Sigmoid colon (tissue), 7 donors: ENCODE measurements at places on chromosomes 13 and 19. TPM values are rescaled to one million over a fixed set of nuclear protein-coding genes. Genes with fewer than 3 reads are reported as not detected.

DNA sequence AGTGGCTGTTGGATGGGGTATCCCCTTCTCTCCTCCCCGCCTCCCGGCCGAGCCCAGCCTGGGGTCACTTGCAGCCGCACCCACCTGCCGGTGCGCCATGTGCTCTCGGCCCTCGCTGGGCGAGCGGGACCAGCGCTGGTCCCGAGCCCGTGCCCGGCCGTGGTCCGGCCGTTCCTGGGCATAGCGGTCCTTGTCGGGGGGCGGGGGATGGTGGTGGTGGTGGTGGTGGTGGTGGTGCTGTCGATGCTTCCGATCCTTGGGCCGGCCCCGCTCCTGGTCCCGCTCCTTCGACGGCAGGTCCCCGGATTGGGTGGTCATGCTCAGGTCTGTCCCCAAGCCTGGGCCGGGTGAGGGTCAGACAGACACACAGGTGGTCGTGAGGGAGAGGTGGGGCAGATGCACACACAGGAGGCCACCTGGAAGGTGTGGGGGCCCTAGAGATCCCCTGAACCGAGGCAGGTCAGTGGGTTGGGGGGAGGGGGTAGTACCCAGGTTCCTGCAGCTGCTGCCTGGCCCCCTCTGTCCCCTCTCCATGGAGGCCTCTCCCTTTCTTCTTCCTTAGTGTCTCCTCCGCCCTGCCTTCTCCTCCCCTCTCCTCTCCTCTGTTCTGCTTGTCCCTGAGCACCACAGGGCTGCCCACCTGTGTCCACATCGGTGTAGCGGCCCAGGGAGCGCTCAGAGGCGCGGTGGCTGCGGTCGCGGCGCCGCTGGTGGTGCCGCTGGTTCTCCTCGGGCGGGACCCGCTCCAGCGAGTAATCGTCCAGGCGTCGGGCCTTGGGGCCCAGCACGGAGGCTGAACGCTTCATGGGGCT, 58.7 kb downstream of the IER2 start:
- H3K4me3 ChIP-seq: peak overlapping the region; percentile 52
- H3K27me3 ChIP-seq: no peaks in the 10 kb centered on the region
- H3K27ac ChIP-seq: peak overlapping the region; percentile 68
- DNase-seq: no peak
- H3K36me3 ChIP-seq: no peaks in the 10 kb centered on the region
- H3K4me1 ChIP-seq: peaks cover 7% of the 10 kb centered on the region

DNA sequence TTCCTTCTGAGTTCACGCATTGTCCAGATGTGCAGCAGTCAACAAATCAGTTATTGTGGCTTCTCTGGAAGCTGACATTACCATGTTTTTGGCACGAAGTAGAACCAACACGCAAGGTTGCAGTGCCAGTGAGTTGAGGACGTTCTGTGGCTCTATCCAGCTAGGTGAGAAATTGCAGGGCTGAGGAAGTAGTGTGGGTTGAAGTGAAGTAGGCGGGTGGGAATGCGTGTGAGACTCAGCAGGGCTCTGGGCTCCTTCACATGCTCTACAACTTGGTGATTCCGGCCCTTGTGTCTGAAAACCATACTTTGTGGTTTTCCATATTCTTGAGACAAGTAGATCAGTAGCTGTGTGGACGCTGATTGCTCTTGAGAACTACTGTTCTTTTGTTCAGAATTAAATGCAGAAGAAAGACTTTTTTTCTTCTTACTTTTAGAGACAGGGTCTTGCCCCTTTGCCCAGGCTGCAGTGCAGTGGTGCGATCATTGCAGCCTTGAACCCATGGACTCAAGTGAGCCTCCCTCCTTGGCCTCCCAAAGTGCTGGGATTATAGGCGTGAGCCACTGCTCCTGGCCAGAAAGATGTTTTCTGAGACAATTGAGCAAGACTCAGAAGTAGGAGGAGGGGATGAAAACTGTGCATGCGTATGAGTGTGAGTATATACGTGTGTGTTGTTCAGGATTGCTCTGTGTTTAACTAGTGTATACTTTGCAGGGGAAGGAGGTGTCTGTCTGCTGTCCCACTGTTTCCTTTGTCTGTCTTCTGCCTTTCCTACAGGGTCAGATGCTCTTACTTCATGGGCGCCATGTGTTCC, 46.2 kb downstream of the GATAD2A start:
- H3K4me3 ChIP-seq: no peak overlapping the region
- no peaks in the 10 kb centered on the region for H3K36me3 ChIP-seq
- H3K4me1 ChIP-seq: no peaks in the 10 kb centered on the region
- DNase-seq: no peak
- no peak overlapping the region for H3K27ac ChIP-seq

GRCh38 chr19:15869109-15869555, 28.7 kb downstream of the CYP4F2 start:
- H3K4me1 ChIP-seq: no peaks in the 10 kb centered on the region
- H3K27me3 ChIP-seq: peaks cover 30% of the 10 kb centered on the region
- H3K36me3 ChIP-seq: no peaks in the 10 kb centered on the region
- no peak overlapping the region for H3K27ac ChIP-seq

The TMEM238 gene
- 1.7 TPM for total RNA-seq

- no peaks in the 10 kb centered on the region for H3K36me3 ChIP-seq
- no peaks in the 10 kb centered on the region for H3K4me1 ChIP-seq
- DNase-seq: no peak
- no peak overlapping the region for H3K4me3 ChIP-seq
- no peaks in the 10 kb centered on the region for H3K27me3 ChIP-seq
Observed at GRCh38 chr19:14218620-14219330, 12.8 kb upstream of the ADGRL1 start.

- no peak for DNase-seq
- no peaks in the 10 kb centered on the region for H3K4me1 ChIP-seq
- peaks cover 14% of the 10 kb centered on the region for H3K36me3 ChIP-seq
- peaks cover 38% of the 10 kb centered on the region for H3K27me3 ChIP-seq
- H3K27ac ChIP-seq: no peak overlapping the region
- peak overlapping the region; percentile 8 for H3K4me3 ChIP-seq
Observed at GRCh38 chr19:7916955-7917266, 2.3 kb downstream of the TGFBR3L start.

DNA sequence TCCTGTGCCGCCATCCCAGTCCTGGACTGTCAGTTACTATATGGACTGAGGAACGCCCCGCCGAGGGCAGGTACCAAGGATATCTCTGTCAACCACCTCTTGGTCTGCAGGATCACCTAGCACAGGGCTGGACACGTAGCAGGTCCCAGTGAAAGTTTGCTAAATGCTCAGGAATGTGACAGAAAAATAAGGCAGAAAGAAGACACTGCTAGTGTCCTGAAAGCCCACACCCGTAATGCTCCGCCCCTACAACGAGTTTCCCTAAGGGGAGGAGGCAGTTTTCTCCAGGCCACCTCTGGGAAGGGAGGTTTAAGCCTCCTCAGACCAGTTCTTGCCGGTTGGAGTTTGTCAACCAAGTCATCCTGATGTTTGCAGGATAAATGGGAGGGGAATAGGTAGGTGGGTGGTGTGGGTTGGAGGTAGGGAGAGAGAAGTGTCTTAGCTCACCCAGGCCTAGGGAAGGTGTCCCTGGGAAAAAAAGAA, 1.7 kb upstream of the SERTAD3 start:
- H3K4me1 ChIP-seq: peaks cover 20% of the 10 kb centered on the region
- peak overlapping the region; percentile 93 for H3K27ac ChIP-seq
- H3K4me3 ChIP-seq: no peak overlapping the region
- H3K36me3 ChIP-seq: peaks cover 12% of the 10 kb centered on the region

The FUT1 gene
- not detected for total RNA-seq

- H3K4me1 ChIP-seq: no peaks in the 10 kb centered on the region
- H3K27me3 ChIP-seq: no peaks in the 10 kb centered on the region
- H3K36me3 ChIP-seq: peaks cover 5% of the 10 kb centered on the region
Observed at GRCh38 chr13:41241626-41242025, 21.8 kb downstream of the MTRF1 start.

GRCh38 chr19:49904136-49904535, 7.4 kb upstream of the IL4I1 start:
- no peaks in the 10 kb centered on the region for H3K27me3 ChIP-seq
- no peak for DNase-seq
- no peak overlapping the region for H3K27ac ChIP-seq
- H3K4me3 ChIP-seq: no peak overlapping the region

The FGF21 gene
- total RNA-seq: not detected

The EID2 gene
- 16.4 TPM for total RNA-seq

- H3K4me1 ChIP-seq: peaks cover 27% of the 10 kb centered on the region
- H3K27ac ChIP-seq: no peak overlapping the region
- no peak for DNase-seq
- no peaks in the 10 kb centered on the region for H3K27me3 ChIP-seq
- H3K36me3 ChIP-seq: no peaks in the 10 kb centered on the region
Observed at GRCh38 chr13:51625555-51626345, 41.5 kb downstream of the WDFY2 start.

The PTGIR gene
- 3.1 TPM for total RNA-seq

DNA sequence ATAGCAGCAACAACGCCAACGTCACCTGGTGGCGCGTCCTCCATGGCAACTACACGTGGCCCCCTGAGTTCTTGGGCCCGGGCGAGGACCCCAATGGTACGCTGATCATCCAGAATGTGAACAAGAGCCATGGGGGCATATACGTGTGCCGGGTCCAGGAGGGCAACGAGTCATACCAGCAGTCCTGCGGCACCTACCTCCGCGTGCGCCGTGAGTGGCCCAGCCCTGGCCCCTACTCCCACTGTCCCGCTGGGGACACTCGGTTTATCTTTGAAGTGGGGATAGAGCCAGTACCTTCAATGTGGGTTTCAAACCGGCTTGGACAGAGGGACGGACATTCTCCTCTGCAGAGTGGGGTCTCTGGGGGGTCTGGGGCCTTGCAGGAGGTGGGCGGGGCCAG, 2.0 kb downstream of the CD79A start:
- no peak overlapping the region for H3K4me3 ChIP-seq
- no peaks in the 10 kb centered on the region for H3K36me3 ChIP-seq
- H3K4me1 ChIP-seq: peaks cover 12% of the 10 kb centered on the region
- no peak for DNase-seq
- no peak overlapping the region for H3K27ac ChIP-seq

- no peaks in the 10 kb centered on the region for H3K36me3 ChIP-seq
- H3K27me3 ChIP-seq: no peaks in the 10 kb centered on the region
- no peak overlapping the region for H3K27ac ChIP-seq
- no peak overlapping the region for H3K4me3 ChIP-seq
Observed at GRCh38 chr13:109228211-109228610, 558.2 kb downstream of the IRS2 start.

GRCh38 chr13:20160306-20161274, at the start of gene GJA3:
TSS of gene GJA3 (minus strand) at chr13:20161052. CDS start at chr13:20143288, 17,764 bp downstream.
- H3K27me3 ChIP-seq: peaks cover 36% of the 10 kb centered on the region
- peaks cover 25% of the 10 kb centered on the region for H3K4me1 ChIP-seq
- H3K27ac ChIP-seq: no peak within 1 kb of the TSS
- no peak for DNase-seq
- H3K4me3 ChIP-seq: peak within 1 kb of the TSS; percentile 38

GRCh38 chr13:32253911-32254399, 61.2 kb downstream of the ZAR1L start:
- H3K4me3 ChIP-seq: peak overlapping the region; percentile 45
- peak overlapping the region; percentile 76 for H3K27ac ChIP-seq
- peaks cover 18% of the 10 kb centered on the region for H3K36me3 ChIP-seq
- H3K4me1 ChIP-seq: peaks cover 15% of the 10 kb centered on the region
- no peaks in the 10 kb centered on the region for H3K27me3 ChIP-seq

DNA sequence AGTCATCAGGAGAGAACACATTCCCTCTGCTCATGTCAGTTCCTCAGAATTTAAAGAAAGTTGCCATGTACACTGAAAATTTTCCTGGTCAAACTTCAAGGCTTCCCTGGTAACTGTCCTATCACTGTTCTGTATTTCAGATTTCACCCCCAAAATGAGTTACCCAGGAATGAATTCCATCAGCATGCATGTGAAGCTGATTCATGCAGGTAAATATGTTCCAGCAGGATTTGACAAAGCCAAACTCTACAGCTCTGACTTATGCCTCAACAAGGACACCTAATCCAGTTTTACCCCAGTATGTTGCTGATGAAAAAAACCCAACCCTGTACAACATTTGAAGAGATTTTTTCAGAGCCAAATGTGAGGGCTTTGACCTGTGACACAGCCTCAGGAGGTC, 21.5 kb downstream of the LIG4 start:
- no peak overlapping the region for H3K27ac ChIP-seq
- H3K27me3 ChIP-seq: no peaks in the 10 kb centered on the region
- no peak for DNase-seq
- no peaks in the 10 kb centered on the region for H3K4me1 ChIP-seq
- H3K36me3 ChIP-seq: no peaks in the 10 kb centered on the region

DNA sequence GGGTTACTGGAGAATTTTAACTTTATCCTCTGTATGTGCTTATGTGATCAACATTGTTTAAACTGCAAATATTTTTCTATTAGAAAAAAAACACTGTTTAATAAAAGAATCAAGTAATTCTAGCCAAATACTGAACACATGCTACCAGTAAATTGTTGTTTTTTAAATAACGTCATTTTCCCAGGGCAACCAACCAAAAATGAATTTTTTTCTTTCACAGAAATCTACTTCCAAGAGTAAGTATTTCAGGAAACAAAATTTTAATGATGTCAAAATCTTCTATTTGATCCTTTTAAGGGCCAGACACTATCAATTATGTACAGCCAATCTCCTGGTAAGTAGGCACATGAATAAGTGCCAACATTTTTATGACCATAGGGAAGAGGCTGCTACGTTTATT, 57.1 kb downstream of the TUBGCP3 start:
- H3K4me1 ChIP-seq: no peaks in the 10 kb centered on the region
- H3K27ac ChIP-seq: no peak overlapping the region
- no peaks in the 10 kb centered on the region for H3K36me3 ChIP-seq

GRCh38 chr13:34025746-34026145, 207.8 kb downstream of the RFC3 start:
- no peak overlapping the region for H3K4me3 ChIP-seq
- no peaks in the 10 kb centered on the region for H3K27me3 ChIP-seq
- H3K36me3 ChIP-seq: no peaks in the 10 kb centered on the region
- no peak for DNase-seq
- H3K27ac ChIP-seq: no peak overlapping the region

GRCh38 chr19:10201176-10201575, 6.4 kb upstream of the DNMT1 start:
- H3K4me3 ChIP-seq: no peak overlapping the region
- no peak overlapping the region for H3K27ac ChIP-seq
- H3K4me1 ChIP-seq: no peaks in the 10 kb centered on the region
- no peaks in the 10 kb centered on the region for H3K36me3 ChIP-seq

The CCL25 gene
- total RNA-seq: not detected

GRCh38 chr13:98584668-98585397, 7.9 kb upstream of the STK24 start:
- no peak overlapping the region for H3K4me3 ChIP-seq
- H3K27ac ChIP-seq: no peak overlapping the region
- no peaks in the 10 kb centered on the region for H3K36me3 ChIP-seq
- H3K4me1 ChIP-seq: peaks cover 19% of the 10 kb centered on the region

The IGFL4 gene
- not detected for total RNA-seq

GRCh38 chr19:40129425-40129824, 38.7 kb upstream of the ZNF780A start:
- no peak overlapping the region for H3K27ac ChIP-seq
- no peaks in the 10 kb centered on the region for H3K36me3 ChIP-seq
- no peak for DNase-seq
- no peaks in the 10 kb centered on the region for H3K4me1 ChIP-seq
- H3K4me3 ChIP-seq: no peak overlapping the region
- H3K27me3 ChIP-seq: no peaks in the 10 kb centered on the region

DNA sequence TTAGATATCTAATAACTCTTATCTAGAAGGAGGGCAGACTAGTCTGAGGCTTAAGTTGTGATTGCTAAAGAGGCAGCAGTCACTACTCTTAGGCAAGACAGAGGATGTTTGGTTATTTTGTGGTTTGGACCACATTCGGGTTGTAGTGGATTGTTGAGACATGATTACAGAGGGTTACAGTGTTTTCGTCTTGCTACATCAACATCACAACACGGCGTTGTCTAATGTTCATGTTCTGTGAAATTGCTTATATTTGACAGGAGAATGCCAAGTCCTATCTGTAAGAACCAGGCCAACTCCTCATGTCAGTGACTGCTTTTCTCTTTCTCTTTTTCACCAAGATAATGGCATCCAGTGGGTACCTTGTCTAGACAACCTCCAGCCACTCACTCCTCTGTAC, 16.8 kb upstream of the TM9SF2 start:
- H3K36me3 ChIP-seq: no peaks in the 10 kb centered on the region
- DNase-seq: no peak
- no peak overlapping the region for H3K27ac ChIP-seq
- H3K4me1 ChIP-seq: no peaks in the 10 kb centered on the region
- H3K27me3 ChIP-seq: no peaks in the 10 kb centered on the region
- H3K4me3 ChIP-seq: no peak overlapping the region
